Breast epithelium (tissue), 4 donors: ENCODE measurements at places on chromosomes 7 and 10.

DNA sequence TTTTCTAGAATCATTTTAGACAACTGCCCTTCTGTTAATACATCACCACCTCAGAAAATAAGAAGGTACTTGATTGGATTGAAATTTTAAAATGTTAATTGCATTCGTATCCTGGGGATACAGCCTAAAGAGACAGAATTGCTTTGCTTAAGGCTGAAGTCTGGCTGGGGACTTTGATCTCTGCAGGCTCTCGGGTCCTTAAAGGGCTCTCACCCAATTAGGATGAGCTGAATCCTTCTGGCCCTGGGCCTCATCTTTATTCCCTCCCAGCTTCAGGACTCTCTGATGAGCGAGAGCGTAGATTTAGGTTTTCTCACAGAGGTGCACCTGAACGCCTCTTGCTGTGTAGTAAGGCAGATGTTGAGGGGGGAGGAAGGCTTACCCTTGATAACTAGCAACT lies 475.3 kb upstream of the C7orf33 start:
- no peak for DNase-seq

- DNase-seq, result no peak
Observed at GRCh38 chr7:102101111-102101551, 185.5 kb upstream of the SH2B2 start.

DNA sequence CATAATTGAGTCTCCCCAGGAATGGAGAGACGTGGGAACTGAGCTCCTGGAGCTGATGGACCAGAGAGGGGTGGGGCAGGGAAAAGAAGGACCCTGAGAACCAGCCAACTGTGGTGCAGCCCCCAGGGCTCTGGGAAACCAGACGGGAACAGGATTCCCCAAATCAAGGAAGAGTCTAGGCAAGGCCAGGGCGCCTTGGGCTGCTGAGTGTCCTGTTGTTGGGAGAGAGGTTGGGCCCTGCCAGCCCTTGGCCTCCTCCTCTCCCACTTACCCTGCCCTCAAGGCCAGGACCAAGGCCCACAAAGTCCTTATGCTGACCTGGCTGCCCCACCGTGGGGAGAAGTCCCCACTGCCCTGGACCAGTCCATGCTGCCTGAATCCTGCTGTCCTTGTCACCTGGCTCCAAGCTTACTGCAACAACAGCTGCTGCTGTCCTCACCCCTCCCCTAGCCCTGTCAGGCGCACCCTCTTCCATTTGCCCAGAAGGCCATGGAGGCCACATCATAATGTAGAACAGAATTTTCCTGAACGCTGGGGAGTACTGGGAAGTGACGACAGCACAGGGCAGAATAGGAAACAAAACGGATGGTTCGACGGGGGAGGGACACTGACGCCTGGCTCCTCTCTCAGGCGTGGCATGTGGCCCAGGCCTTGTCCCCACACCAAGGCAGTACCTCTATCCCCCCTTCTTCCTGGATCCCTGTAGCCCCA lies 132.9 kb upstream of the ZMIZ1 start:
- DNase-seq, result no peak

DNA sequence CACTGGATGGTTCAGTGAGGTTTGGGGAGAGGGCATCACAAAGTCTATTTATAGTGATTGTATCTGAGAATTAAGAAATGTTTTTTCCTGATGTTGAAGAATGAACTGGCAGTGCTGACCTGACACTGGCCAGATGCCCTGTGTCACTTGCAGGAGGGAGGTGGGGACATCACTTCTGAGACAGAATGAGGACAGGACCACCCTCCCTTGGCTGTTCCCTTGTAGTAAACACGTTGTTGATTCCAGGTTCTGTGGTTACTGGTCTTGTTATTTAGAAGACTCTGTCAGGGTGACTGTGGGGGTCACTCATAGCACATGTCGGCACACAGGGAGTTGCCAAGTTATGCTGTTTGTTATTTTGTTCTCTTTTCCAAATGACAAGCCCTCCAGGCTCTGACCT lies 126.4 kb downstream of the ADCY1 start:
- peak; percentile 11 for DNase-seq

- no peak for DNase-seq
Observed at GRCh38 chr7:47268851-47269836, 312.8 kb downstream of the TNS3 start.

- no peak for DNase-seq
Observed at GRCh38 chr7:146414937-146415336, 298.3 kb downstream of the CNTNAP2 start.

- DNase-seq, result no peak
Observed at GRCh38 chr7:44408596-44408995, 81.9 kb downstream of the NUDCD3 start.

GRCh38 chr7:16359216-16359615 lies 62.1 kb downstream of the CRPPA start:
- DNase-seq, result no peak

- peak; percentile 58 for DNase-seq
Observed at GRCh38 chr10:116274064-116274904, 1.3 kb upstream of the GFRA1 start.

- no peak for DNase-seq
Observed at GRCh38 chr7:130875901-130876300, 141.9 kb upstream of the KLF14 start.

GRCh38 chr10:75028748-75029147 lies 82.7 kb upstream of the SAMD8 start:
- DNase-seq, result no peak

GRCh38 chr10:114009281-114009996 lies 34.2 kb upstream of the ADRB1 start:
- DNase-seq, result no peak

GRCh38 chr7:4450483-4450882 lies 231.6 kb upstream of the FOXK1 start:
- DNase-seq, result no peak

- no peak for DNase-seq
Observed at GRCh38 chr7:98051118-98051744, 55.4 kb upstream of the LMTK2 start.

DNA sequence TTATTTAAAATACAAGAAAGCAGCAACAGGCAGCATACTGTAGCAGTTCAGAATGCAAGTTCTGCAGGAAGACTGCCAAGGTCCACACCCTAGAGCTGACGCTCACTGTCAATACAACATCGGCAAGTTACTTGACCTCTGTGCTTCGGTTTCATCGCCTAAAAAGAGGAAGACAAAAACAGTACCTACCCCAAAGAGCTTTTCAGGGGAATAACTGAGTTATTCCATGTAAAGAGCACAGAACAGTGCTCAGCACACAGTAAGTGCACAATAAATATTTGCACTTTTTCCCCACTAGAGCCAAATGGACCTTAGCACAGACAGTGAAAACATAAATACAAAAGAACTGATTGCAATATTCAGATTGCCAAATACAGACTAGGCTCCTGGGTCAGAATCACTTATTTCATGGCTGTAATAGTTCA lies 88.6 kb downstream of the USP6NL start:
- no peak for DNase-seq

- no peak for DNase-seq
Observed at GRCh38 chr10:58003945-58004344, 263.7 kb downstream of the IPMK start.

DNA sequence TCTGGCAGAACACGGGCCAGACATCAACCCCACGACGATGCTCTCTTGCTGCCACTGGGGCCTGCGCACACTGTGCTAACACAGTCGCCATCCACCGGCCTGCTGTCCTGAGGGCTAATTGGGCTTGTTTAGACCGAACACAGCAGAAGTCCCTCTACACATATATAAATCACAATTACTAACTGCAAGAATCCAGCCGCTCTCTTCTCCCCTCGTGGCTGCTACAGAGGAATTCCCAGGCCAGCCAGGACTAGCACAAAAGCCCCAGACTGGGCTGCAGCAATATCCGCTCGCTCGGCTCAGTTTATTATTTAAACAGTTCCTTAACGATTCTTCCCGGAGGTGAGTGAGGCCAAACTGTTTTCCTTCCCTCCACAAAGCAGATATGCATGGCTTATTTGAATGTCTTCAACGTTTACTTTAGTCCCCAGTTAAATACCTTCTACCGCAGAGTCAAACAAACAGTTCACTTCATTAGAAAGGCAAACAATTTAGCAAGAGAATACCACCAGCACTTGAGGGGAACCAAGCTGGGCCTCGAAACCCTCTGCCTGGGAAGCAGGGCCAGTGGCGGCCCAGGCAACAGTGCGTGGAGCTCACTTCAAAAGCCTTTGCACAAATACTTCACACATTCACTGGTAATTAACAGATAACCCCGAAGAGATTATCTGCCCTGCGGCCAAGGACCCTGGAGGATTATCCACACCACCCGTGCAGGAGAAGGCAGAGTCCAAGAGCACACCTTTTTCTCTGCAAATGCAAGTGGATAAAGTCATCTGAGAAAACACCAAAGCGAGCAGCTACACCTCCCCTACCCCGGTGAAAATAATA lies 145.3 kb downstream of the GLI3 start:
- DNase-seq, result no peak

DNA sequence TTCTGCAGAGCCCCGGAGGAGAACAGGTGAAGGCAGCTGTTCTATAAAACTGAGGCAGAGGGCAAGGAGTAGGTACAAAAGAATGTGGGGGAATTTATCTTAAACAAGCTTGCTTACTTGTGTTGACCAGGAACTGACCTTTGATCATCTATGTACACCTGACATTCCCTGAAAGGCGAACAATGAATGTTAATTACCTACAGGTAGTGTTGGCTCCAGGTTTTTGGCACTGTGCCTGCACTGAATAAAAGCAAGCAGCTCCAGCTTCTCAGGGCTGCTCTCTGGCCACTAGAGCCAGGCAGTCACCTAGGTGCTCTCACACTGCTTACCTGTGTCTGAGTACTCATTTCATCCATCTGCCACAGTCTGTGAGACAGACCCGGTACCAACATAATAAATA lies 87.0 kb downstream of the RAPGEF5 start:
- DNase-seq, result no peak

DNA sequence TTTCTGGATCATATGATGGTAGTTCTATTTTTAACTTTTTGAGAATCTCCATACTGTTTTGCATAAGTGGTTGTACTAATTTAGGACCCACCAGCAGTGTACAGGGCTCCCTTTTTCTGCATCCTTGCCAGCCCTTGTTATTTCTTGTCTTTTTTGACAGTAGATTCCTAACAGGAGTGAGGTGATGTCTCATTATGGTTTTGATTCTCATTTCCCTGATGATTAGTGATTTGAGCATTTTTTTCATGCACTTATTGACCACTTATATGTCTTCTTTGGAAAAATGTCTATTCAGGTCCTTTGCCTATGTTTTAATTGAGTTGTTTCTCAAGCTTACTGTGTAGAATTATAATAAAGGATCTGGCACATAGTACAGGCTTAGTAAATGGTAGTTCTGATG lies 238.8 kb upstream of the BMPER start:
- DNase-seq, result no peak

GRCh38 chr10:121715969-121716368 lies 117.7 kb upstream of the FGFR2 start:
- no peak for DNase-seq

- no peak for DNase-seq
Observed at GRCh38 chr7:8143151-8143874, 118.7 kb downstream of the ICA1 start.

GRCh38 chr10:80183436-80183835 lies 21.9 kb downstream of the ANXA11 start:
- DNase-seq, result no peak

DNA sequence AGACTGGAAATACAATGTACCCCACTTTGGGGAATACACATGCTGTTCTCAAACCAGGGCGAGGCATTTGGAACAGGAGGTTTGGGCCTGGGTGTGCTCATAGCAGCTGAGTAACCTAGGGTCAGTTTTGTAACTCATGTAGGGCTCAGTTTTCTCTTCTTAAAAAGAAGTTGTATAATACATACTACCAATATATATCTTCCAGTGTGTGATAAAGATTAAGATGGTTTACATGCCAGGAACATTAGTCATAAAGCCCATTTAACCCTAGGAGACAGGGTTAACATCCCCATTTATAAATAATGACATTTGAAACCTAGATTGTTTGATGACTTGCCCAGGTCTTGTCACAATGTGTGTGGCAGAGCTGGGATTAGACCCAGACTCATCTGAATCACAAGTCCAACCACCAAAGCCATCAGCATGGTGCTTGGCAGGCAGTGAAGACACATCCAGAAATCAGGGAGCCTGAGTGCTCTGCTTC lies 6.0 kb downstream of the AKR1B10 start:
- DNase-seq, result no peak

GRCh38 chr10:83765731-83766130 lies 373.6 kb upstream of the GHITM start:
- no peak for DNase-seq

DNA sequence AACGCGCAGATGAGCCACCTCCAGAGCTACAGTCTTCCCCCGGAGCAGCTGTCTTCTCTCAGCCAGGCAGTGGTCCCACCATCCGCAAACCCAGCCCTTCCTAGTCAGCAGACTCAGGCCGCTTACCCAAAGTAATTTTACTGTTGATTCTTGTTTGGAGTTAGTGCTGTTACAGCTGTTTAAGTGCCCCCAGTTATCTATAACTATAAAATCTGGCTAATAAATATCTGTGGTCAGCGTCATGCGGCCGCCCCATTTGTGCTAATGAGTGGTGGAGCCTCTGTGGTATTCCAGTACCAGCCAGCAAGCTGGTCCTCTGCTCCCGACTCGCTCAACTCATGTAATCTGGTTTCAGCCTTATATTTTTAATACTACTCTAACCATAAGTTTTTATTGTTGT lies 43.2 kb upstream of the TMEM236 start:
- DNase-seq, result no peak

DNA sequence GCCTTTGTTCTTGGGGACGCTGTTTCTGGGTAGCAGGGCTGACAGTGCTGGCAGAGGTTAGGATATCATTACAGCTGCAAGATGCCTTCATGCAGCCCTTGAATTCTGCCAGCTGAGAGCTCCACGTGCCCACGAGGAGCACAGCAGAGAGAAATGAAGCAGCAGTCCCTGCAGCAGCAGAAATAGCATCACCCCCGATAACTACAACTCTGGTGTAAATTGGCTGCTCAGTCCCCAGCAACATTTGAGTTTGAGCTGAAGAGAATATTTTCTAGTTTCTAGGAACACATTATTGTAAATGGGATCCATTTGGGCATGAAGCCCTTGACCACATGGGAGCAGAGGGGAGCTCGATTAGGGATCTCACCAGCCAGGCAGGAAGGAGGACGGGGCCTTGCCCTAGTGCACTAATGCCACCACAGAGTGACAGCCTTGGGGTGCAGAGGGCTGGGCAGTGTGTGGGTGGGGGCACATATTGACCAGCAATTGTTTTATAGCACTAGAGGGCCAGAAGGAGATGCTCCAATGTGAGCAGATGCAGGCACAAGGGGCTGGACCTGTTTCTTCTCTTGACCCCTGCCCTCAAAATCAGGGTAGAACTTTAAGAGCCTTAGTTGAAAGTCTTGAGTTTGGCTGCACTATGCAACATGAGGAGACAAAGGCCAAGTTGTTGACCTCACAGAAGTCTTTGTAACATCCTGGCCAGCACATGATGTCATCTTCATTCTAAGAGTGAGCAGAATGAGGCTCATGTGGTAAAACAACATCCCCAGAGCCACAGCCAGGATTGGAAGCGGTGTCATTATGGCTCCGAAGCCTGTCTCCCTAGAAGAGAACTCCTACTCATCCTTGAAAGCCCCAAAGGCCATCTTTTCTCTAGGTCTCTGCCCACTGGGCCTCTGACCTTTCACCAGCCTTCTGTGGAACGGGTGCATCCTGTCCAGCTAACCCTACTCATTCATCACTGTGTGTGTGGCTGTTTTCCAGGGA lies 52.6 kb downstream of the ADCY1 start:
- no peak for DNase-seq
